Astrocyte of the hippocampus (primary cell): ENCODE measurements at places on chromosomes 7 and 10.
A peak's percentile ranks its signal among the peaks of the same experiment; 100 is the strongest.

DNA sequence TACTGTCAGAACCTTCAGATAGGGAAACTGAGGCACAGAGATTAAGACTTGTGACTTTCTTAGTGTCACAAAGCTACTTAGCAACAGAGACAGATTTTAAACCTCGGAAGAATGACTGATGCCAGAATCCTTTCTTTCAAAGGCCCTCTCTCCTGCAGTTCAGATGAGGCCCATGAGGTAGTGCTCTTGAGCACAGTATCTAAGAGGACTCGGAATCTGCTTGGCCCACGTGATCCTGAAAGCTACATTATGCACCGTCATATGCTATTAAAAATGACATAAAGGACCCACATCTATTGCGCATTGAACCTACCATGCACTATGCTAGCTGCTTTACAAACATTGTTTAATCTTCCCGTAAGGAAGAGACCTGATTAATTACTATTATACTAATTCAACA, 355.9 kb downstream of the SFMBT2 start:
- peak; percentile 14 for DNase-seq

GRCh38 chr10:13206546-13207443, 27.4 kb downstream of the UCMA start:
- peak; percentile 50 for DNase-seq

DNA sequence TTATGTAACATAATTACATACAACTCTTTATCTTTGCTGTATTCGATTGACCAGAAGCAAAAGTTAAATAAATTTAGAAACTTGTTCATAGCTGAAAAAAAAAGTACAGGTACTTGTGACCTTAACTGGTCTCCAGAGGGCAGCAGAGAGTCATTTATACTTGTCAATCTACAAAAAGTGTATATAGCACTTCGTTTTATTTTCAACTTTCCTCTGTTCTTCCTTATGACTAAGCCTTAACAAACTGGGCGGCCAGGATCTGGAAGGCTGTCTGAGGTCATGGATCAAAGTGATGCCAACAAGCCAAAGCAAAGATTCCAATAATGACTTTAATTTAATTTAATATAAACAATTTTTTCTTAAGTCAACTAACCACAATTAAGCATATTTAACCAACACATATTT, 29.8 kb downstream of the C10orf67 start:
- DNase-seq: peak; percentile 80

- no peak for DNase-seq
Measured at GRCh38 chr10:3082290-3082689, 14.9 kb downstream of the PFKP start.

DNA sequence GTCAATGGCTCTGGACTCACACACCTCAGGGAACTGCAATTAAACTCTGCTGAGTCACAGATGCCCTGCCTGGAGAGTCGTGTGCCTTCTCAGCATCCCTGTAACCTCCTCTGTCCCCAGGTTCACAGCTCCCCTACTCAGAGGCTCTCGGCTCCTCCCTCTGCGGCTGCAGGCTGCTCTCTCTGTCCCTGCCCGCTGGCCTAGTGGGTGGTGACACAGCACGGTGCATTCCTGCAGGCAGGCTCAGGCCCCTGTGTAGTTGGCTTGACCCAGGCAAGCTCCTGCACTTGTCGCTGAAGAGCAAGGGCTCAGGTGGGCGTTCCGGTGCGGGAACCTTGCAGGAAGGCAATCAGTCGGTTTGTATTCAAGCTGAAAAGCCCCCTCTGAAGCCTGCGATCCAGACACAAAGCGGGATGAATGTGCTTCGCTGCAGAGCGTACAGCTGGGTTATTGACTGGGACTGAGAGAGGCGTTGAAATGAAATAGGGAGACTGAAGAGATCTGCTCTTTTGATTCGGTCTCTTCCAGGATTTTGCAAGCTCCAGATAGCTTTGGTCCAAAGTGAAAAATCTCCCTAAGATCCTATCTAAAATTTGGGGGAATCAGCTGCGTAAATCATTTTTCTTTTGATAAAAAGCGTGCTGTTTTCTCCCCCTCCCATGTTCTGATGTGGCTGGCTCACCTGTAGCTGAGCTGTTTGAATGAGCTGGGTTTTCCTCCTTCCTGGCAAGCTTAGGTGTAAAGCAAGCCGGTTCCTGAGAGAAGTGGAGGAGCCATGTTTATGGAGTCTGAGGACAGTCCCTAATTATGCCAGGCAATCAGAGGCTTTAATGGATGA, 208.7 kb upstream of the PHYHIPL start:
- DNase-seq: peak; percentile 67

GRCh38 chr7:22287412-22287811, 69.5 kb downstream of the RAPGEF5 start:
- DNase-seq: no peak

DNA sequence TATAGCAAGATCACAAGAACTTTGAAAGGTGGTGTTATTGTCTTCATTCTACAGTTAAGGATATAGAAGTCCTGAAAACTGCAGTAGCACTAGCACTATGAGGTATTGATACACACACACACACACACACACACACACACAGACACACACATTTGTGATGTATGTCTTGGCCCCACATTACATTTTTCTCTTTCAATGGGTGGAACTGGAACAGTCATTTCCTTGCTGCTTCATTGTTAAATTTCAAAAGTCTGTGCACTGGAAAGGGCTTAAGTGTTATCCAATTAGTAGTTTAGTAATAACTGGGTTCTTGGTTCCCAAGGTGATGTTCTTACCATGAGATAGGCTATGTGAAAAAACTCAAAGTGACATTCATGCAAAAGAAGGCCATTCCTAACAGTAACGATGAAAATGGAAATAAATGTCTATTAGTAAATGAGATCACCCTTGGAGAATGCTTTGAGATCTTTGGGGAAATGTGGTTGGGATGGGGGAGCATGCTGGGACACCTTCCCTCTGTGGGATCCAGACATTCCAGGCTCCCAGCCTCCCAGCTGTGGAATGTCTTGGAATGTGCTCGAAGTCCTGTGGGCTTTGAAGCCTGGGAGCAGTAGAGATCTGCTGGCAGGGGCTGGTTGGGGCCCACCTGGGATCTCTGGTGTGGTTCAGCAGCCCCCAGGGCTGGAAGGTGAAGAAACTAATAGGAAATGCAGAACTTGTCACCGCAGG, 37.4 kb upstream of the CALD1 start:
- peak; percentile 96 for DNase-seq

GRCh38 chr10:45411607-45411940, 37.6 kb downstream of the ALOX5 start:
- DNase-seq: no peak

GRCh38 chr10:70576803-70577517, 25.6 kb downstream of the PRF1 start:
- peak; percentile 63 for DNase-seq

DNA sequence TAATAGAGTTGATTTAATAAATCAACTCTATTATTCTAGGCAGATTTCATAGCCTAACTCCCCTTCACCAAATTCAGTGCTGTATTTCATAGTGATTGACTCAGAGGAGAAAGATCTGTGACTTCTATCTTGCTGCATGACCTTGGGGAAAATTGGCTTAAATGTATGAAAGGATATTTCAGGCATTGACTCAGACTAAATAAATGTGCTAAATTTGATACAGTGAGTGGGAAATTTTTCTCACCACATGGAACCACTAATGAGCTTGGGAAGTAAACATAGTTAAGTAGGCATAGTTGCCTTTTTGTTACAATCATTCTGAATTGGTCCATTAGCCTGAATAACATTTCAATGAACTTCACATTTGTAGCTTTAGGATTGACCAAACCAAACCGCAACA, 89.0 kb upstream of the PRPS1L1 start:
- peak; percentile 46 for DNase-seq

DNA sequence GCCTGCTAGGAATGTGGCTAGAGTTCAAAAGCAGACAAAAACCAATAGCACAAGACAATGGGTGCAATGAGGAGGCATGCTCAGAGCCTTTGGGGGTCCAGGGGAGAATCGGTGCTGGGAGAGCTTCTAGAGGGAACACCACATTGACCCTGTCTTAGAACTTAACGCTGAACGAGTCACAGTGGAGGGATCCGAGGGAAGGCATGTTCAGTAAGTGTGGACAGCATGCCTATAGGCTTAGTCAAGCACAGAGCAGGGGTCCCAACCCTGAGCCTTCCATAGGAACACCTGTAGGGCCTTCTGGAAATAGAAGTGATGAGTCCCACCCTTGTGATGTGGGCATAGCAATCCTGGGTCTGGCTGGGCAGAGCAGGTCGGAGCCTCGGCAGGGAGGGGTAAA, 148.7 kb downstream of the PKD1L1 start:
- DNase-seq: no peak

DNA sequence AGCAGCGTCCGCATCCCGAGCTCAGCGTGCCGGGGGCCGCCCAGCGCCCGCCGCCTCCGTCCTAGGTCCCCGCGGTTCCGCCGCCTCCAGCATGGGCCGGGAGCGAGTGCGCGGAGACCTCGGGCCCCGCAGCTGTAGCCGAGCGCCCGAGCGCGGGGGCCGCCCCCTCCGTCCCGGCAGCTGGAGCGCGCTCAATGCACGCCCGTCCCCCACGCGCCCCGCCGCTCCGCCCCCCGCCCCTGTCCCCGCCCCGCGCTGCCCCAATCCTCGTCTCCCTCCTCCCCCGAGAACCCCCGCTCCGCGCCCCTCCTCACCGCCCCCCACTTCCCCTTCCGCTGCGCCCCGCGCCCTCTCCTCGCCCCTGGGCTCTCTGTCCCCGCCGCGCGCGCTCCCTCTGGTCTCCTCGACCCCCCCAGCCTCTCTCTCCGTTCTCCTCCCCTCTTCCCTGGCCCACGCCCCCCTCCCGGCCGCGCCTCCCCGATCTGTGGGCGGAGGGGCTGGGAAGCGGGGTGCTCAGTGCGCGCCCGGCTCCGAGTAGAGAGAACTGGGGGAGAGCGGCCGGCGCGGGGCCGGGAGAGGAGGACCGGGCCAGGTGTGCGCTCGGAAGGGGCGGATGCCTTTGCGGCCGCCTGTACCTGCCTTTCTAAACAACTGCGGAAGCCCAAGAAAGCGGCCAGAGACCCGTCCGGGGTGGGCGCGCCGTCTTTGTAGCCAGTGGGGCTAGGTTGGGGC, at the start of gene VIPR2:
TSS of gene VIPR2 (minus strand) at position 110 of the 732 bp plus-strand sequence. CDS start at position 14, 96 bp downstream.
- no peak for DNase-seq

DNA sequence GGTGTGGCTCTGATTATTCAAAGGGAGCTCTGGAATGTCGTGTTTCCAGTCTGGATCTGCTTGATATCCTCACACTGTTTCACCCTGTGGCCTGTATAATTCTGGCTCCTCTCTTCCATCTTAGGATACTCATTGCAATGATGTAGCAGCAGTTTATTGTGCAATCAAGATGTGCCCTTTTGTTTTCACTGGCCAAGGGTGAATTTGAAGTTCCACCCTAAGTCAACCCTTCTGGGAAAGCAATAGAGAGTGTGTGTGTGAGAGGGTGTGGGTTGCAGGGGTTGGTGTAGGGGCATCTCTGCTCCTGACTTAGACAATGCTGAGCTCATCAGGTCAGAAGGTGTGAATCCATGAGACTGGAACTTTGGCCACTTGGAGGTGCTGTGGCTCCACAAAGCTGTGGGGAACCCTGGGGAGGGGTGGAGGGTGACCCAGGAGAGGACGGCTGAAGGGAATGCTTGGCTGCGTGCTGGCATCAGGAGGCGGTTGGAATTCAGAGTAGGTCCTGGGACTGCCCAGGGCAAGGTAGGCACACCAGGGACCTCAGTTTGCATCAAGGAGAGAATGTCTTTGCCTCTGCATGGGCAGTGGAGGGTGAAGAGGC, 118.0 kb upstream of the PRSS58 start:
- DNase-seq: no peak

GRCh38 chr10:24911029-24911428, 41.4 kb downstream of the PRTFDC1 start:
- DNase-seq: no peak

DNA sequence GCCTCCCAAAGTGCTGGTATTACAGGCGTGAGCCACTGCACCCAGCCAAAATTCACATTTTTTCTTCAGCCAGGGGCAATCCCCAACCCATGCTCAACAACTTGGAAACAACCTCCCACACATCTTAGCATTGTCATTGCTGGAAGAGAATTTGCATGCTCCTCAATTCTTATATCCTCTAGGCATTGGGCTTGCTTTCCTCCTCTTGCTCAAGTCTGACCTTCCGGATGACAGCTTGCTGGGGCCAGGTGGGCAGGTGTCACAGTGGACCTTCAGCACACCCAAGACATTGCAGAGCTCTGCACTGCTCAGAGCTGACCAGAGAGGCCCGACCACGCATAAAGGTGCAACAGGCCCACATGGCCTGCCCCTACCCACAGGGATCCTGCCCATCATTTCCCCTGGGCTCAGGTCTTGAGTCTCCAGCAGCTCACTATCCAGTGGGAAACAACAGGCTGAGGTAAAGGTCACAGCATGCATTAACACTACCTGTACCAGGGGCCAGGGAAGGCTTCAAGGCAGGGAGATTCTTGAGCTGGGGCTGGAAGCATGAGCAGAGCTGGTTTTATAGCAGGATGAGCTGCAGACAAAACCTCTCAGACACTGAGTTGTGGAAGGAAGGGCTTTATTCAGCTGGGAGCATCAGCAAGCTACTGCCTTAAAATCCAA, 6.8 kb upstream of the GPR15LG start:
- no peak for DNase-seq

DNA sequence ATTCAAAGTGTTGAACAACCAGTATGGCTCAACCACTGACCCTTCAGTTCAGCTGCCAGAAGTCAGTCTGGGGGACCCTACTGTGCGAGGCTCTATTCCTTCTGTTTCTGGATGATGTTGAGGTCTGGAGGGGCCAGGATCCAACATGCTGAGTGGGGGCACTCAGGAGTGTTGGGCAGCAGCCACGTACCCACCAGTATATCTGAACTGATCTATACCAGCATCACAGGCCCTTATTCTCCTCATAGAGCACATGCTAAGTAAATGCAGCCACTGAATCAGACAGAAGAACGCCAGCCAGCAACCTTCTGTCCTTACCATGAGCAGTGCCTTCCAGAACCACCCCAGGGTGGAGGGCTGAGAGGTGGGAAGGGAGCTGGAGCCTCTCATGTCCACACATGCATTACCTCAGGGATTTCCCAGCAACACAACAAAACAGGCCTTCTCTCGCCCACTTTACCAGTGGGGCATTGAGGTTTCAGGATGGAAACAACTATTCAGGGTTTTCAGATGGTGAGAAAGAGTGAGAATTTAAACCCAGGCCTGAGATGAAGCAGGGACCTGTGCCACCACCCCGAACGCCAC, 6.8 kb upstream of the MSMB start:
- no peak for DNase-seq

GRCh38 chr7:3560495-3560894, 259.4 kb downstream of the SDK1 start:
- no peak for DNase-seq

- no peak for DNase-seq
Measured at GRCh38 chr10:33137356-33138005, 179.5 kb upstream of the ITGB1 start.

GRCh38 chr10:692682-693351, 3.3 kb upstream of the DIP2C start:
- no peak for DNase-seq

GRCh38 chr7:66549466-66549865, 79.2 kb upstream of the KCTD7 start:
- no peak for DNase-seq

- DNase-seq: no peak
Measured at GRCh38 chr7:139884441-139884840, 55.4 kb downstream of the TBXAS1 start.
